ENCODE measurements at places on chromosomes 11 and 22.

GRCh38 chr11:22317656-22318055 lies 20.5 kb upstream of the SLC17A6 start:
- DNase-seq, result no peak

- no peak for DNase-seq
Measured at GRCh38 chr11:10451426-10452116, 3.5 kb upstream of the AMPD3 start.

DNA sequence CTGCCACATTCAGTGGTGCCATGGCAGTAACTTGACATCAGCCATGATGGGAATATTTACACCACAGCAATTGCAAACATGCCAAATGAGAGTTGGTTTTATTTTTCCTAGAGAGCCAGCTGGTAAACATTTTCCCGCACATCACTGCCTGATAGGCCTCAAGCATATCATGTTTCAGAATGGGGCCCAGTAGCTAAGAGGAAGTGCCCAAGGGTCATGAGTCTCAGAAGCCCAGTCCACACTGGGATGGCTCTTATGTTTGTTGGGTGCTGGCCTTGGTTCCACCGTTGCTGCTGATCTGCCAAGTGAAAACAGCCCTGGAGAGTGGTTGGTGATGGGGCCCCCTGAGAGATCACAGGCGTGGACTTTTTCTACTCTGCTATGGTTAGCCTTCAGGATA lies 64.3 kb upstream of the NAV2 start:
- no peak for DNase-seq

- DNase-seq, result no peak
Measured at GRCh38 chr11:71971680-71972079, 27.0 kb upstream of the IL18BP start.

DNA sequence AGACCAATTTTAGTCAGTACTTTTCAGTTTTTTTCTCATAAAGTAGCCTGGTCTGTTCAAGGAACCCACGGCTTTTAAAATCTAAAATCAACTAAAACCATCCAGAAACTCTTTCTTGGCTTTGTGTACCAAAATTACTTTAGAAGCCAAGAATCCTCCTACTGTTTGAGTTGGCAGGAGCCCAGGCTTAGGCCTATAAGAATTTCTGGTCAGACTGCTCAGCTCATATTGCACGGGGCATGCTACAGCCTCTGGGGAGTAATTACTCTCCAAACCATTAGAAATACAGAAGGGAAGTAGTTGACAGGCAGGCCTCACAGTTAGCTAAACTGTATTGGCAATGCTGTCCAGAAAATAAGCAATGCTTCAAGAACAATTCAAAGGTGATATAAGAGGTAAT lies 1862.9 kb upstream of the RAG2 start:
- peak; percentile 63 for DNase-seq

GRCh38 chr11:111540114-111540936 lies at the start of gene LAYN:
Gene LAYN (plus strand): TSS chr11:111540720. CDS start chr11:111540844, 124 bp downstream.
- DNase-seq, result no peak

- no peak for DNase-seq
Measured at GRCh38 chr11:1228921-1229451, 6.1 kb downstream of the MUC5B start.

- DNase-seq, result no peak
Measured at GRCh38 chr11:19281041-19281440, 40.3 kb upstream of the E2F8 start.

DNA sequence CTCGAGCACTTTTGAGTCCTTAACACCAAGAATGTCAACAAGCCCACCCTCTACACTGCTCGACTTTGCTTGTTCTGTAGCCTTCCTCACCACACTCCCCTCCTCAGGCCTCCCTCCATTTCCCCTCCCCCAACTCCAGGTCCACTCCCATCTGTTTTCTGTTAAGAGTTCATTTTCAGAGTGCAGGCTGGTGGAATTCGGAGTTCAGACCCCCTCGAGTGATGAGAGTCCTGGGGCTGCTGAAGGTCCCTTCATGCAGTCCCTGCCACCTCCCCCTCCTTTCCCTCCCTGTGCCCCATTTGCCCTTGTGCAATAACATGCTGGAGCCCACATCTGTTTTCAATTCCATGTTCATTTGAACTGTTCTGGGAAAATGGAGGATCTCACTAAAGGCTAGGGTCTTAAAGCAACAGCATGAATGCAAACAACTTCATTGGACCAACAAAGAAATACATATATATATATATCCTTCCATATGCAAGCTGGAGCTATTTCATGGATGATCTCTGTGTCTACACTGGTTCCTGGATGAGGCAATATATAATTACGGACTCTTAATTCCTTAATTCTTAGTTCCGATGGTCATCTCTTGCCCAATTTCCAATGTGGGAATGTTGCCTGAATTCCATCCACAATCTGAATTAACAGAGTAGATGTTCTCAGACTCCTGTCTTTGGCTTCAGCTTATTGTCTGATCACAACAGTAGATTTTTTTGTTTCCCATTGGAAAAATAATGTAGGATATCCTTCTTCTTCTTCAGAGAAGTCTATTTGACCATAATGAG lies 340.4 kb downstream of the ETS1 start:
- DNase-seq, result no peak

DNA sequence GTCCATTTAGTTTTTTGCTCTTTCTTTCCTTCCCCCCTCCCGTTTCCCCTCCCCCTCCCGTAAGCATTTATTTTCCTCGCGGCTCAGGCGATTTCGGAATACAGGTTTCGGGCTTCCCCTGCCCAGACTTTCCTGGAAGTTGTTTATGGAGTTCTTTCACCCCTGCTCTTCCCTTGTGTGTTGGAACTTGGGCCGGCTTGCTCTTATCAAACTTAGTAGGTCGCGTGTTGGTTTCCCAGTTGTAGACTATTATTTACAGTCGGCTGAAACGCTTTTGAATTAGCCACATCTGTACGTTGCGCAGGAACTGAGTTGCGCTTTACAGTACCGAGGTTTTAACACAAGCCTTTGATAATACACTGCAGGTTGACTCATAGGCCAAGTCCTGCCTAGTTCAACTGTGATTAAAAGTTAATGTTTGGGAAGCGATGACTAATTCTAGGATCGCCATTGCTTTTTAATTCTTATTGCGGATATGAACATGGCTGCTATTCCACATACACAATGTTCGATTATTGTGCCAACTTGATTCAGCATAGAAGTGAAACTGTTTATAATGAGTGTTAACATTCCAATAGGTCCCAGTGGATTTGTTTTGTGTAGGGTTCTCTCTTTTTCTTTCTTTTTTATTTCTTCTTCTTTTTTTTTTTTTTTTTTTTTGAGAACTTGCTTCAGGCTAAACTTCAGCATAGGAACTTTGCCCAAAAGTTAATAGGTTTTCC lies 1.7 kb downstream of the YAP1 start:
- peak; percentile 70 for DNase-seq

DNA sequence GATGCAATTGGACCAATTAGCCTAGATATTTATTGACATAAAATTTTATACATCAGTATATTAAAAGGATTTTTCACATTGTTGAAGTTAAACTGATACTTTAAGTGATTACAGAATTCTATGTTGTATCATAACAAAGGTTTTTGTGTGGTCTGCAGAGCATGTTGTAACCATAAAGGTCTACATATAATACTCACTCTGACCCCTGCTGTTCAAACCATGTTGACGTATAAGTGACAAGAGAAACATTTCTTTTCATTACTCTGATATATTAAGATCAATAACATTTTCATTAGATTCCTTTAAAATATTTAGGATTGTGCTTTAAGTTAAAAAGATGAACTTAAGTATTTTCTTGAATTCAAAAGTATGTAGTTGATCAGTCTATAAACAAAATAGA lies 63.9 kb downstream of the GAS2 start:
- no peak for DNase-seq

- peak; percentile 47 for DNase-seq
Measured at GRCh38 chr22:38066381-38067027, 9.3 kb downstream of the PICK1 start.

DNA sequence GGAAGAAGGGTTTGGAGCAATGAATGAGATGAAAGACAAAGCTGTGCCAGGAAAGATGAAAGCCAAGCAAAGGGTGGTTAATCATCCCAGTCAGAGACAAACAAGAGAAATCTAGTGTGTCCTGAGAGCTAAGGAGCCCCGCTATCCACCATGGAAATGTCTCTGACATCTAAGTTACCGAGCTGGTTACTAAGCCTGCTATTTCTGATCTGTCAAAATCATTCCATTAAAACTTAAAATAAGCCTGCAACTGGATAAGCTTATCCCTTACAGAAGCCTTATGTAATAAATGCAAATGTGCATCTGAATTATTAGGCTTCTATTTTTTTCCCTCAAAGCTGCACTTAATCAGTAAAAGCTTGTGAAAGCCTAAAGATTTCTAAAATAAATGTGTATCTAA lies 22.1 kb upstream of the SESN3 start:
- DNase-seq, result no peak

GRCh38 chr11:65506290-65506771 lies 7.5 kb downstream of the MALAT1 start:
- DNase-seq, result no peak

DNA sequence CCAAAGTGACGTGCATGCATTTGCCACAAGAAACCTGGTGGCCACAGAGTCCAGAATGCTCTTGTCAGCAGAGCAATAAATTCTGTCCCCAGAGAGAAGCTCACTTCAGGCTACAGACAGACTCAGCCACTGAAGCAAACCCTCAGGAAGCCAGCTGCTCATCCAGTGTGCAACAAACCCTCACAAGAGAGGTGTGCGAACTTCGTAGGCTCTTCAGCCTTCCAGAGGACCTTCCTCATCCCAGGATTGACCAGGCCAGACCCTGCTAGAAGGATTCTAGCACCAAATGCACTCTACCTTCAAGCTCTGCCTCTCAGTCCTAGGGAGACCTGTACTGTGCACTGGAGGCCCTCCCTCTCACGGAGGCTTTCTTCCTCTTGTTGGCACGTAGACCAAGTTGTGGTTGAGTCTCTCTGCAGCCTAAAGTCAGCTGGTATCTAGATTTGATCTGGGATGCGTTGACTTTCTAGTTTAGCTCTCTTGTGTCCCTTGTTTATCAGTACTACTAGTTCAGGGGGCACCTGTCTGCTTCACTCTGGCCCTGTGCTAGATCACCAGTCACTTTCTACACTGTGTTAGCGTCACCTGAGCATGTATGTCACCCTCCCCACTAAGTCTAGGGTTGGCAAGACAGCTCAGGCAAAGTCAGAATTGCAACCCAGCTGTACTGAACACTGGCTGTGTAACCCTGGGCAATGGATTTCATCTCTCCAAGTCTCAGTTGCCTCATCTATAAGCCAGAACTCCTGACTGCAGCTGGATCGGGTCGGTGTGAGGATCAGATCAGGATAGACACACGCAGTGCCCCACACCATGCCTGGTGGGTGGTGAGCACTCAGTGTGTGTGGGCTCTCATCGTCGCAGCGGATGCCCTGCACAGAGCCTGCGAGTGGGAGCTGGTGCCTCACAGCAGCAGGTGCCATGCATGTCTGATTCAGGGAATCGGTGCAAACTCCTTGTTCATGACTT lies 22.1 kb upstream of the TMPRSS13 start:
- DNase-seq, result no peak

- no peak for DNase-seq
Measured at GRCh38 chr11:12102588-12103410, 7.6 kb upstream of the MICAL2 start.

DNA sequence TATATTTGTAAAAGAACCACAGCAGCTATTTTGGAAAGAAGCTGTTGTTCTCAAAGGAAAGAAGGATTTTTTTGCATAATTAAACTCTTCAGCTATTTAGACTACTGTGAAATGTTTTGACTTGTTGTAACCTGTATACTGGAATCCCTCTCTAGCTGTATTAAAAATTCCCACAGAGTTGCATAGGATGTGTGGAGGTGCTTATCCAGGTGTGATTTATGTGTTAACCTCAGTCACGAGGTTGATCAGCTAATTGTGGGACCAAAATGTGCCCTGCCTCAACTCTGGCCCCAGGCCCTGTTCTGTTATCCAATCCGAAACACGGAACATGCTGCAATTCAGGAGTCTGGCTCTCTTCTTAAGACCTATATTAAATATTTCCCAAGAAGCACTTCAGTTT lies 70.1 kb downstream of the LIF start:
- no peak for DNase-seq

DNA sequence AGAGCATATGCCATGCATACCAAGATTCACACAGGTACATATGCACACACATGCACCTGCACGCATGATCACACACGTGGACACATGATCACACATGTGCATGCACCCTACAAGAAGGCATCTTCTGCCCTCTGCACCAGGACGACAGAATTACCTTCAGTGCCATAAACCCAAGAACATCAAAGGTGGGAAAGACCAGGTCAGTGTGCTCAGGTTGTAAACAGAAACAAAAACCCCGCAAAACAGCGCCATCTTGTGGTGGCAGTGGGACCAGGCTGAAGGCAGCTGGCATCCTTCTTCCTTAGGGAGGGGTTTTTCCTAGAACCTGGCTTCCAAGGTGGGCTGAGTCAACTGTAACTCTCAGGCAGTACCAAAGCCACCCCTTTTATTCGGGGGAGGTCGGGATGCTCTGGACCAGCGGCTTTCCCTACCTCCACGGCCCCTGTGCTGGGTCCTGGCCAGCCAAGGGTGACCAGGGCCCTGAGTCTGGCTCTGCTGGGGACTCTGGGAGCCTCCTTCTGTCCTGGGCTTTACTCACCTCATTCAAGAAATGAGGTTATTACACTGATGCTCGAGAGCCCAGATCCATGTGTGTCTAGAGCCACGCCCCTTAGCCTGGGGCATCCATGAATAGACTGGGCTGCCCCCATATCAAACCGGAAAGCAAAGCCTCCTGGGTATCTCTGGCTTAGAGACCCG lies 69.4 kb upstream of the FGF3 start:
- peak; percentile 49 for DNase-seq

DNA sequence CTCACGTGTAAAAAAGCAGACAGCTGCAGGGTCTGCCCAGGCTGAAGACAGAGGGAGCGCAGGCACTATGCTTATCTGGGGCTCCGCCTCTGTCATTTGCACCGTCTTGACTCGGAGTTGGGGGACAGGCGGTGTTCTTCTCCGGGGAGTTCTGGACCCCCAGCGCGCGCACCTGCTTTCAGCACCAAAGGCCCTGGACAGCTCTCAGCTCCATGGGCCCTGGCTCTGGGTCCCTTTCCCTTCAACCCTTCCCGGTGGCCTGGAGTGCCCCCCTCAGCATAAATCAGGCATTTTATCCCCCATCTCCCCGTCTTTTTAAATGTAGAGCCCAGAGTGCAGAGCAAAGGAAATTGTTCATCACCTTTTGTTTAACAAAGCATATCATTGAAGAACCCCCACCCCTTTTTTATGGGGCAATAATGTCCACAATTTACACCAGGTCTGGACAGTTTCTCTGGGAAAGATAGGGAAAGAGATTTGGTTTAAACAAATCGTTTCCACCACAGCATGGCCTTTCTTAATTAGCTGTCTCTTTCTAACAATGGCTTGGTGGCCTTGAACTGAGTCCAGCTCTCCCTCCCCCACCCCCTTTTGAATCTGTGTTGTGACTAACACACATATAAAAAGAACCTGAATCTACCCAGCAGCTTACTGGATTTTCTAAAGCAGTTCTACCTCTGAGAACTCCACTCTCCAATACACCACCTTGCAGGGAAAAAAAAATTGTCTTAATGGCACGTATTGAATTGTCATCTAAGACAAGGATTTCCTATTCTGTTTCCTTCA lies 1.7 kb downstream of the SEZ6L start:
- DNase-seq, result no peak

- no peak for DNase-seq
Measured at GRCh38 chr22:40421082-40421350, 50.6 kb downstream of the SGSM3 start.

All from RWPE2 (cell line).